ENCODE measurements at places on chromosomes 4 and X.

DNA sequence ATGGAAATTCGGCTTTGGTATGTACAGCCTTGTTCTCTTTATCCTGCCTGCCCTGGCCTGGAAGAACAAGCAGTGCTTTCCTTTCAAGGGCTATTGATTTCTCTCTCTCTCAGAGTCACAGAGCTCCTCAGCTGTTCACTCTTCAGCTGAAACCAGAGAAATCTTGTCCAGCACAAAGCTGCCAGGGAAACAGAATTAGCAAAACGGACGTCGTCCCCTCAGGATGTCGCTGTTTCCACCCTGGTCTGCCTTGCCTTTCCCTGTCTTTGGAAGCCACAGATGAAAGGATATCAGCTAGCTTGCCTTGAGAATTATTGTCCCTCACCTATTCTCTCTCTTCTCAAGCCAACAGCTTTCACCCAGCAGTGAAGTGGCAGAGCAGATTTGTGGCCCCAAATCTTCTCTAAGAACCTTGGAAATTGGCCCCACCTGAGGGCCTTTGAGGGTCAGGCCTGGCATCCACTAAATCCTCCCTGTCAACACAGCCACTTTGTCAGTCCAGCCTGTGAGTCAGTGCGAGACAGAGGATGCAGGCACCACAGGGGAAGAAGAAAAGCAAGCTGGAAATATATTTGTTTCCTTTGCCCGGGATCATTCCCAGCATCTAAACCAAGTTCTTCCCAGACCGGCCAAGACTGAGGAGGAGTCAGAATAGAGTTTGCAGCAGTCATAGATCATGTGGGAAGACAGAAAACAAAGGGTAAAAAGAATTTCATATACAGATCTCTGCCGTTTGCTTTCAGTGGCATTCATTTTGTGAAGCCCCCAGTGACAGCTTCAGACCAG lies 63.8 kb upstream of the MTM1 start:
- no peak for DNase-seq

- no peak for DNase-seq
These were observed 167.0 kb downstream of the AASDH start for GRCh38 chr4:56220261-56220660.

DNA sequence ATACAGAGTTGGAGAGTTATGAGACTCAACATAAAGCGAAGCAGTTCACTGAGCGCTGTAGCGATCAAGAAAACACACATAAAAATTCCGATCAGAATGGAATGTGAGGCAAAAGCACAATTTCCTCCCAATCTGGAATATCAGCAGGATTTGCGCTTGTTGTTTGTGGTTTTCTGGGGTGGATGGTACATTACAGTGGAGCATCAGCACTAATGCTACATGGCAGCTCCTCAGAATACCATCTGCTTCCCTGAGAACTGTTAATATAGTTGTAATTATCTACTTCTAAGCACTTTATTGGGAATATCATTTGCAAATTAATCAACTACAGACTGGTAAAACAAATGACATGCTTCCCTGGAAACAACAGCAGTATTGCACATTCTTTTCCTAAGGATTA lies 324.1 kb upstream of the PPARGC1A start:
- DNase-seq, result no peak

GRCh38 chr4:77662396-77662795 lies 56.8 kb downstream of the CXCL13 start:
- DNase-seq, result no peak

GRCh38 chr4:168849997-168850396 lies 160.1 kb downstream of the CBR4 start:
- DNase-seq, result no peak

- no peak for DNase-seq
These were observed 106.8 kb downstream of the ARSJ start for GRCh38 chr4:113872426-113873260.

GRCh38 chr4:73998040-73999011 lies at the start of gene CXCL5:
TSS of gene CXCL5 (minus strand) at chr4:73998677. CDS start at chr4:73998581, 96 bp downstream.
- DNase-seq, result no peak

- DNase-seq, result no peak
These were observed 11.4 kb upstream of the RAP1GDS1 start for GRCh38 chr4:98249831-98250230.

- no peak for DNase-seq
These were observed 146.6 kb downstream of the AMELX start for GRCh38 chrX:11439846-11440245.

DNA sequence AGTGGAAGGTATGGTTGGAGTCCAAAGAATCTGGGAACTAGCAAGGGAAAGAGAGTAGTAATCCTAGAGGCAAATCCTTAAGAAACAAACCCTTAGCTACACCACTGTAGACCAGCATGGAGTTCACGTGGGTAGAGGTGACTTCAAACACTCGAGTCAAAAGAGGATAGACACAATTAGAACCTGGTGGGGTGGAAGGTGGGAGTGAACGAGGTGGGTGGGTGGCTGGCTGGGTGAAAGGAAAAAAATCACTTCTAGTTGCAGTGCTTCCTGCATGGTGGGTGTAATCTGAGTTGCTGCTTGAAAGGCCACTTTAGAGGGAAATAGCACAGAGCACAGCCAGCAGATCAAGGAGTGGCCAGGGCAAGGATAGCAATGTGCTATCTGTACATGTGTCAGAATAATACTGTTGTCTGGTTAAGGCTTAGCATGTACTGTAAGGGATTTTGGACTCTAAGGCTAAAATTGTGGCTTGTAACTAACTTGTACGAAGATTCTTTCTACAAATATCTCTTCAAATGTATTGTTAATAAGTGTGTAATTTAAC lies 356.2 kb downstream of the GRIA2 start:
- no peak for DNase-seq

GRCh38 chrX:29066516-29066915 lies 479.3 kb downstream of the IL1RAPL1 start:
- DNase-seq, result no peak

DNA sequence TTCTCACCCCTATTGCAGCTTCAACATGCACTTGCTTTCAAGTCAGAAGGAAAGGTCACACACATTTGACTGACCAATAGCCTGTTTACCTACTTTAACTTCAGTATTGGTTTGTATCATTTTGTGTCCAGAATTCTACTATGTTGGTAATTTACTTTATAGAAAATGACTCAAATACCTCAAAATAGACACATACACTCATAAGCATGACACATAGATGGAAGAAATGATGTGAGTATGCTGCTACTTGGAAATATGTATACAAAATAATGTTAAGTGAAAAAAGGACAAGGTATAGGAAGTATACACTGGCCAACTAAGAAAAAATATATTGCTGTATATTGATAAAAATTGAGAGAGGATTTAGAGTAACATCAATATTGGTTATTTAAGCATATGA lies 98.8 kb upstream of the CASK start:
- DNase-seq, result no peak

GRCh38 chr4:78638337-78639172 lies 87.0 kb downstream of the ANXA3 start:
- DNase-seq, result no peak

- no peak for DNase-seq
These were observed 1003.6 kb downstream of the FAT4 start for GRCh38 chr4:126318376-126318775.

DNA sequence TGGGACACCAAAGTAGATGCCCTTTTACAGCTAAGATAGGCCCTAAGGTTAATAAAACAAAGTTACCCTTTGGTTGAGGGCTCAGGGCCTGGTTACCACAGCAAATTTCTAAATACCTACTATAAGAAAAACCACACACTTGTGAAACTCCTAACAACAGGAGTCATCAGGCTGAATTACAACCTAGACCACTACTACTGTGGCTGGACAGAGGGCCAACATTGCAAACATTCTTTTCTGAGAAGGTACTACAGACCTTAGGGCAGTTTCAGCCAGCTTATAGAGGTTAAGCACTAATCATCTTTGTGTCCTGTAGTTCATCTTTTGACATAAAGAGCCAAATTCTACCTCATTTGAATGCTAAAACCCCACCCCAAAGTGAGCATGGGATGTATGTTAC lies 504.0 kb downstream of the RAPGEF2 start:
- DNase-seq, result no peak

DNA sequence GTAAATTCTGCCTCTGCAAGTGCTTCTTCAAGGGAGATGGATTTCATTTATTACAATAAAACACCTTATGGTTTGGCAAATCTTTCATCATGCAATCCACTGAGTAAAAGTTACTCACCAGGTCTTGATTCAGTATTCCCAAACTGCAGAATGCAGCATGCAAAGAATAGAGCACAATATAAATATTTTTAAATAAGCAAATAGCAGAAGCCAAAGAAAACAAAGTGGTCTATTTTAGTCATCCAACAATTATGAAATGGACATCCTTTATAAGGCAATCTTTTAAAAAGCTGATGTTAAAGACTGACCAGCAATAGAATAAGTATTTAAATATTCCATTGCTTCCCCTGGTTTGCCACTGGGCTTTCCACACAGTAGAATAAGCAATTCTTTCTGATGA lies 59.5 kb downstream of the SLC39A8 start:
- DNase-seq, result no peak

GRCh38 chr4:118327554-118328241 lies 25.1 kb downstream of the PRSS12 start:
- DNase-seq, result no peak

- no peak for DNase-seq
These were observed 56.6 kb upstream of the SLC6A14 start for GRCh38 chrX:116379854-116380253.

DNA sequence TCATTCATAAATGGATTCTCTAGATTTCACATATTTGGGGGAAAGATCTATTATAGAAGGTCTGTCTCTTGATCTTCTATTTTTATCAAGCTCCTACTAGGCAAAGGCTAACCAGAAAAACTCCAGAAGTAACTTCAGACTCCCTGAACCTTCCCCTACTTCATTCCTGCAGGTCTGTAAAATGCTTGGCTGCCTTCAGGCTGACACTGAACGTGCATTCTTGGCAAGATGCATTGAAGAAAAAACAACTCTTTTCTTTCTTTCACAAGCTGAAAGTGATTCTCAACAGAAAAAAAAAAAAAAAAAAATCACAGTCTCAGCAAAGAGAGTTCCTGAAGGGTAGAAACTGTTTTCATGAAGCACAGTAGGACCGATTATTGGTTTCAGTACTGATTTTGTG lies 12.7 kb downstream of the OPHN1 start:
- DNase-seq, result no peak

- DNase-seq, result no peak
These were observed 188.0 kb downstream of the TSPAN5 start for GRCh38 chr4:98470366-98470765.

GRCh38 chrX:11399489-11400094 lies 106.4 kb downstream of the AMELX start:
- no peak for DNase-seq

DNA sequence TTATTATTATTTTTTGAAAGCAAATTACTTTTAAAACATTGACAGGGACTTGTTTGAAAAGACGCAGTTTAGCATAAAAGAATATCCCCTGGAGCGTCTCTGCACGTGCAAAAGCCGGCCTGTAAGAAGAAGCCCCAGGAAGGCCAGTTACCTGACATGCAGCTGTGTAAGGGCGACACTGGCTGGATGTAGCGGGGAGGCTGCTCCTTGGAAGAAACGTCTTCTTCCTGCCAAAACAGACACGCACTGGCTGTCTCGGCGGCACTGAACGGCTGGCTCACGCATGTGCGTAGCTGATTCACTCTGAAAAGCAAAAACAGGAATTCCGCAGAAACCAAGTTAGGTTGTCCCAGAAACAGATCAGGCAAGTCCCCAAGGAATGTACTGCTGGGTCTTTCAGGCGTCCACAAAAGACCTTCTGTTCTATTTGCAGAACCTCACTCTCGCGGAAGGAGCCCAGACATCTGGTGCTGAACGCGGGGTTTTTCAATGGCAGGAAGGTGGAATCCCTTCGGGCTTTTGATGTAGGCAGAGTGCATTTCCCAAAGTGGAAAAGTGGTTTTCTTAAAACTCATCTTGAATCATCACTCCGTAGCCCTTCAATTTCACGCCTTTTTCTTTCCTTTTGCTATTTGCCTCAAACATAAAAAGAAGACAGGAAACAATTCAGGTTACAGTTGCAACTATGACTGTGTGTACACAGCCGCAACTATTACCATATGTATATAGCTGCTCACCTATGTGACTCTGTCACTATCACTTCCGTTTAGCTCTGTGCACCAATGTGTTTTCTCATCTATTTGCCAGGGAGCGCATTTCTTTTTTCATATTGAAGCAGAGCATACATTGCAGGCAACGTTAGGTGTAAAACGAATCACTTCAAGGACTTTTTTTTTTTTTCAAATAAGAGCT lies 38.1 kb upstream of the ARSH start:
- no peak for DNase-seq

GRCh38 chr4:10161146-10161545 lies 44.5 kb upstream of the WDR1 start:
- DNase-seq, result no peak

DNA sequence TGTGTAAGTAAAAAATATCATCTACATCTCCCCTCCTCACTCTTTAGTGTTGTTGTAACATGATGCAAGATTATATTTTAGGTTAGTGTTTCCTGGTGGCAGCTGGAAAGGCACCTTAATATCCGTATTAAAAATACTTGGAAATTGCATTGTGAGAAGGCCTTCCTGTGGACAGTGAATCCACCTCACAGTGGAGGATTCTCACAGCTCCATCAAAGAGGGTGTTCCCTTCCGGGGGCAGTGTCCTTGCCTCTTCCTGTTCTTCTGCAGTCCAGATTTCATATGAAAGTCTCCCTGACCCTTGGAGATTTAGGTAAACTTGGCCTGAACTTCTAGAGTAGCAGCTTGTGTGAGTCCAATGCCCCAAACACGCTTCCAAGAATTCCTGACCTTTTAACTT lies 29.9 kb upstream of the GAB1 start:
- DNase-seq, result no peak

GRCh38 chr4:40253906-40254305 lies 57.1 kb downstream of the RHOH start:
- DNase-seq, result no peak

DNA sequence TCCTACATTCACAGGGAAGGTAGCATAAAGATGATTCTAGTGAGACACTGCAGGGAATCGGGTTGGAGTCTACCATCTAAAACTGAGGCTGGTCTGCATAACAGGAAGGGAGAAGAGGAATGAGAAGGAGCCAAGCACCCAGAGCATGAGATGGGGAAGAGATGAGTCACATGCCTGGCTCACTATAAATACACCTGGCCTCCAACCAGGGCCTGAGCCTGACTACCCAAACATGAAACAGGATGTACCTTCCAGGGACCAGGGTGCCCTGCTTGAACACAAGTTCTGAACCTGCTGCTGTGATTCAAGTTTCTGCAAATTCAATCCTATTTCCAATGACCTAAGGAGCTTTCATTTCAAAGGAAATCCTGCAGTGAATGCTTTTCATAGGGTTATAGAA lies 24.9 kb downstream of the CD99L2 start:
- no peak for DNase-seq

GRCh38 chr4:39235696-39236095 lies 53.4 kb downstream of the WDR19 start:
- no peak for DNase-seq

- no peak for DNase-seq
These were observed 42.4 kb downstream of the DCUN1D4 start for GRCh38 chr4:51885363-51885762.

- no peak for DNase-seq
These were observed 10.6 kb upstream of the AMOT start for GRCh38 chrX:112851161-112851779.

DNA sequence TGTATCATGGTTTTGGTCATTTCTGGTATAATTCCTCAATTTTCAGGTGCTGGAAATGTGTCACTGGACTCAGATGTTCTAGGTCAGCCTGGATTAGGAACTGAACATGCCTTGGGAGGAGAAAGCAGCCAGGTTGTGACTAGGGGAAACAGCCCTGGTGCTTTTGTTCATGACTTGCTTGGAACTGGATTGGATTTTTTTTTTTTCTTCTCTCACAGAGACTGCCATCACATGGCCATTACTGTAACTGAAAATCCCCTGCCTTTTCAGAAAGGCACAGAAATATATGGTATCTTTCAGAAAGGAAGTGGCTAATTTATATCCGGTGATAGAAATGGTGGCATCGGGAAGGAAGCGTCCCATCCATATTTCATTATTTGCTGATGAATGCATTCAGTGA lies 34.6 kb downstream of the SEPTIN11 start:
- no peak for DNase-seq

Data from HS-27A (cell line).